Aorta (tissue), 5 donors: ENCODE measurements at places on chromosomes 7 and 10. TPM values are rescaled to one million over a fixed set of nuclear protein-coding genes. Genes with fewer than 3 reads are reported as not detected.

GRCh38 chr10:130364631-130365411 is 228.6 kb downstream of the GLRX3 start:
- H3K36me3 ChIP-seq, result no peaks in the 10 kb centered on the region
- no peak overlapping the region for H3K4me3 ChIP-seq
- H3K4me1 ChIP-seq, result no peaks in the 10 kb centered on the region
- no peak for DNase-seq
- H3K27me3 ChIP-seq, result no peaks in the 10 kb centered on the region
- H3K27ac ChIP-seq, result no peak overlapping the region

GRCh38 chr7:118745927-118746326 is 521.4 kb downstream of the ANKRD7 start:
- no peak overlapping the region for H3K4me3 ChIP-seq
- no peaks in the 10 kb centered on the region for H3K36me3 ChIP-seq
- no peak for DNase-seq
- H3K27me3 ChIP-seq, result no peaks in the 10 kb centered on the region
- H3K27ac ChIP-seq, result no peak overlapping the region
- no peaks in the 10 kb centered on the region for H3K4me1 ChIP-seq

DNA sequence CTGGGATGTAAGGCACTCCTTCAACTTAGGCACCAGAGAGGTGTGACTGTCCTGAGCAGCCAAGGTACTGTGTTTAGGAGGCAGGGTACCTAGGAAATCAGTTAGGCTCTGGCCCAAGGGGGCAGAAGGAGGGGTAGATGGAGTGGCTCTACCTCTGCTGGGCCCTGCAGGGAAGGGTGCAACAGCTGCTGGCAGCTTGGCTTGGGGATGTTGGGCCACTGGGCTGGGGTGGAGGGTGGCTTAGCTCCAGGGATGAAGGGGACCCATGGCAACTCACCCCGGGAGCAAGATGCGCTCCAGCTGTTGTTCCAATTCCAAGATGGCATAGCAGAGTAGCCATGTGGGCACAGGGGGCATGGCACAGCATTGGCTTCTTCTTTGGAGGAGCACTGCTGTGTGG is 42.1 kb downstream of the NEURL1 start:
- no peak overlapping the region for H3K4me3 ChIP-seq
- no peaks in the 10 kb centered on the region for H3K27me3 ChIP-seq
- H3K36me3 ChIP-seq, result no peaks in the 10 kb centered on the region
- DNase-seq, result no peak

DNA sequence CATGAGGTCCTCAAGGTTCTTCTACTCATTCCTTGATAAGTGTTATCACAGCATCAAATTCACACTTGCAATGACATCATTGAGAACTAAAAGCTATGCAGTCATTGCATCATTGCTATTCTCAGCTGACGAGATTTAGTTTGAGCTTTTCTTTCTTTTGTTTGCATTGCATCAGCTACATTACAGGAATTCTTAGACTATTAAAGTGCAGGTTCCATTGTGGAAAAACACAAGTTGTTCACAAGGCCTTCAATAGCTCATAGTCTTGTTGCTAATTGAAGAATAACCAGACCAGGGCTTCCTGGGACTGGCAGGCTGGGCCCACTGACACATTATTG is 139.3 kb downstream of the CXCL12 start:
- DNase-seq, result no peak
- no peaks in the 10 kb centered on the region for H3K36me3 ChIP-seq
- H3K4me1 ChIP-seq, result no peaks in the 10 kb centered on the region

SLC29A4 gene
- 2.2 TPM for total RNA-seq

DNA sequence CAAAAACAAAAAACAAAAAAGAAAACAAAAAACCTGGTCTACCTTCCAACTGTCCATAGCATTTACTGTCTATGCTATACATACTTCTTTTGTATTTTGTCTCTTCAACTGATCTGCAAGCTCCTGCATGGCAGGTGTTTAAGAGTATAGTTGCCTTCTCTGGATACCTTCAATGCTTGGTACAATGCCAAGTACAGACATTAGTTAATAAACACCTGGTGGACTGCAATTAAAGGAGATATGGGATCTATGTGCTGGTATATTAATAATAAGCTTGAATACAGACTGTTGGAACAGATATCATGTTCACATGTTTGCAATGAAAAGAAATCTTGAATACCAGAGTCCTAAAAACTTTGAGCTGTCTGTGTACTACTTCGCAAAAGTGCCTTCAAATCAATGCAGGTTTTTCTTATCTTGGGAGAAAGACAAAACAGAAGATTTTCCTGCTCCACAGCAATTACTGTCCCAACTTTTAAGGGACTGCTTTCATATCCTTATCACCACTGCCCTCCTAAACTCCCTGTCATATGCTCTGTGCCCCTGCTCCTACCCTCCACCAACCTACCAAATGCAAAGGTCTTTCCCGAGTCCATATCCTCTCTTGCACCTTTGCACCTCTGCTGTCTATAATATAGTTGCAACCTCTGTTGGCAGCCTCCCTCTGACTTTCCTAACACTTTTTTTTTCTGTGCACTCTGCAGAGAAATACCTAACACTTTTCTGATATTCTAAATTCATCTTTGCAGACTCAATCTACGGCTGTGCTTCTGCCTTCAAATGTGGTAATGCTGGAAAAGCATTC is 85.1 kb downstream of the DNMBP start:
- H3K27me3 ChIP-seq, result no peaks in the 10 kb centered on the region
- H3K27ac ChIP-seq, result no peak overlapping the region
- no peaks in the 10 kb centered on the region for H3K36me3 ChIP-seq
- no peak overlapping the region for H3K4me3 ChIP-seq

GRCh38 chr10:114486938-114487814 is 82.9 kb upstream of the AFAP1L2 start:
- H3K27ac ChIP-seq, result no peak overlapping the region
- no peak overlapping the region for H3K4me3 ChIP-seq
- H3K4me1 ChIP-seq, result no peaks in the 10 kb centered on the region

- H3K4me1 ChIP-seq, result no peaks in the 10 kb centered on the region
- H3K27me3 ChIP-seq, result no peaks in the 10 kb centered on the region
- H3K36me3 ChIP-seq, result no peaks in the 10 kb centered on the region
- no peak overlapping the region for H3K4me3 ChIP-seq
Measured at GRCh38 chr7:129519464-129519863, 17.1 kb downstream of the SMKR1 start.

EPO gene
- total RNA-seq, result not detected

DNA sequence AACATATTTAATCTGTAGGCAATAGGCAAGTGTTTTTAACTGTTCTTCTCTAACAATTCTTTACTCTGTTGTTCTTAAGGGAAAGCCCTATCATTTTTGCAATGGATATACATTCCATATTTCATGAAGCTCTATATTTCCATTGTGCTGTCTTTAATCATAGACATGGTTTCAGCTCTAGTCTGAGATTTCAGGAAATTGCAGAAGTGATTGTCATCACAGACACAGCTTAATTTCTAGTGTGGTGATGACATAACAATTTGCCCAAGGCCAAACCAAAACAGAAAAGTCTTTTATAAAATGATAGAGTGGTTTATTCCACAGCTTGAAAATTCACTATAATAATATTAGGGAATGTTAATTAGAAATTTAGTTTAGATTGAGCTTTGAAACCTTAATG is 494.1 kb upstream of the SEMA3A start:
- no peaks in the 10 kb centered on the region for H3K27me3 ChIP-seq
- no peak for DNase-seq
- H3K27ac ChIP-seq, result no peak overlapping the region
- no peaks in the 10 kb centered on the region for H3K4me1 ChIP-seq
- no peak overlapping the region for H3K4me3 ChIP-seq

TUBB8 gene
- total RNA-seq, result not detected
